ENCODE measurements at places on chromosomes 7 and 10.
A peak's percentile ranks its signal among the peaks of the same experiment; 100 is the strongest.

DNA sequence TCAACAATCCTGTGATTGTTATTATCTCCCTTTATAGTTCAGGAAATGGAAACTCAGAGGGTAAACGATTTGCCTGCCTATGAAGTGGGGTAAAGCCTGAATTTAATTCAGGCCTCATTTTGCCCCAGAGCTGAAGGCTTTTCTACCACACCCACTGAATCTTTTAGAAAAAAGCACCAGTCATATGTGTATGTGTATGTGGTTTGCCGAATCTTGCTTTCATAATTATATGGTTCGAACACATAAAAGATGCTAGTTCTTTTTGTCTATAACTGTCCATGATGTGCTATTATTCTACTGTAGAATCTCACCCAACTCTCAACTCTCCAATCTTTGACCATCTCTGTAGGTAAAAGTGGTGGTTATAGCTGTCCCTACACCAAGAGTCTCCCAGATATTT lies 83.6 kb downstream of the MYOF start:
- DNase-seq, result no peak

- DNase-seq, result no peak
These were observed 144.5 kb downstream of the FRMD4A start for GRCh38 chr10:14186245-14186644.

DNA sequence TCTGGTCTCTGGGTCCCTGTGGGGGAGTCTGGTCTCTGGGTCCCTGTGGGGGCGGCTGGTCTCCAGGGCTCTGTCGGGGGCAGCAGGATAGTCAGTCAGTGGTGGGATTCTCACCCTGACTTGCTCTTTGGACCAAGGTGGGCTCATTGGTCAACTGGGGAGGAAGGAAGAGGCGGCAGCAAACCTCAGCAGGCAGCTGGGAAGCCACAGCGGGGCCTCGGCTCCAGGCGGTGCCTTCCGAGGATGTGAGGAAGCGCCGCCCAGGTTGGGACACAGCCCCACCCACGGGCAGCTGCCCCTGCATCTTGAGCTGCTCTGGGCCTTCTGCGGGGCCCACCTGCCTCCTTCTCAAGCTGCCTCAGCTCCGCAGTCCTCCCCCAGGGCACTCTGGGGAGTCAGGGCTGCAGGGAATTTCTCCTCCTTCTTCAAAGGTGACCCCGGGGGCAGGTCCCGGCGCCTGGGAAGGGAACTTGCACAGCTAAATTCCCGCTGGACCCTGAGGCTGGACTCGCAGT lies 20.4 kb upstream of the KNDC1 start:
- no peak for DNase-seq

DNA sequence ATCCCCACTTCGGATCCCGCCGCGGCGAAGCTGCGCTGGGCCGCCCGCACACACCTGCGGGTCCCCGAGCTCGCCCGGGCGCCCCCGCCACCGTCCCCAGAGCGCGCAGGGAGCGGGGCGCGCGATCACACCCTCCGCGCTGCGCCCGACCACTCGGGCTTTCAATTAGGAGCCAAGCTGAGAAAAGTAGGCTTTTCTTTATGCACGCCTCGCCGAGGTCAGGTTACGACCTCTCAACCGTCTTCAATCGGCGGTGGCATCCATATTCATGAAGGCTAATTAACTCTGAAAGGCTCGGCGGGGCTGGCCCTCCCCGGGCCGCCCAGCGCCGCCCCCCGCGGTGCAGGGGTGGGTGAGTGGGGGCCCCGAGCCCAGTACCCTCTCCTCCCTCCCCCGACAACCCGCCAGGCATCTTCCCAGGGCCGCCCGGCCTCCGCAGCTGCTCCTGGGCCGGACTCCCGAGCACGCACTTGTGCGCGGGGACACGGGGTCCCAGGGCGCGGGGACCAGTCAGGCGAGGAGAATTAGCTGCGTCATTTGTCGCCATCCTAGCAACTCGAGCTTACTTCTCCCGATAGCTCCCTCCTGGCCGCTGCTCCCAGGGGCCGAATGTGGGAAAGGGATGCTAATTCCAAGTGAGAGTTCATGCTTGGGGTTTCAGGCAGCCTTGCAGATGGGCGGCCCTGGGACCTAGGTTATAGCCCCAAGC lies 155.5 kb upstream of the LYZL2 start:
- DNase-seq, result no peak

DNA sequence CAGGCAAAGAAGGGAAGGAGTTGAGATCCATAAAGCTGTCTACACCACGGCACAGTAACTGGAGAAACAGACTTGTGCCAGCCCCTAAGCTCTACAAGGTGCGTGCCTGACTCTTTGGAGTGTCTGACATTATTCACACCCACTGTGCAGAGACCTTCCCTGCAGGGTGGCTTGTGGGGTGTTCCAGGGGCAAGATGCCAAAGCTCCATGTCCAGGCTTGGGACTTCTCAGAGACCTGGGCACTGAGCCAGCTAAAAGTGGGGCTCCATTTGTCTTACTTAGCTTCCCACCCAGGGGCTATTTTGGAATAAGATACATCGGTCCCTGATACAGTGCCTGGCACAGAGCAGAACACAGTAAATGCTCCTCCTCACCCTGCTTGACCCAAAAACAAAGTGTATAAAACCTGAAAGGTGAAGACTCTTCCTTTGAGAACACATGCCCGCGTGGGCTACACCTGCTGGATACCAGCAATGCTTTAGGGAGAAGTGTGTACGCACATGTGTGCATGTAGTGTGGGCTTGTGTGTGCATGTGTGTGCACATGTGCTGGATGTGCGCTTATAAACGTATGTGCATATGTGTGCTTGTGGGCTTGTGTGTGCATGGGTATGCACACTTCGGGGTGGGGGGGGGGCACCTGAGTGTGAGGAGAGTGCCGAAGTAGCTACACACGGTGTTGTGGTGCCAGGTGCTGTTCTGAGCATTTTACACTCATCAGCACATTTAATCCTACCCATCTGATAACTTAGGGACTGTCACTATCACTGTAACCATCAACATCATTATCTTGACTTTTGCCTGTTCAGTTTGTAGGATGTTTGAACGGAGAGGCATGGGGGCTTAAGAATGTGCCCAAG lies 143.0 kb downstream of the ARHGAP22 start:
- DNase-seq, result no peak

DNA sequence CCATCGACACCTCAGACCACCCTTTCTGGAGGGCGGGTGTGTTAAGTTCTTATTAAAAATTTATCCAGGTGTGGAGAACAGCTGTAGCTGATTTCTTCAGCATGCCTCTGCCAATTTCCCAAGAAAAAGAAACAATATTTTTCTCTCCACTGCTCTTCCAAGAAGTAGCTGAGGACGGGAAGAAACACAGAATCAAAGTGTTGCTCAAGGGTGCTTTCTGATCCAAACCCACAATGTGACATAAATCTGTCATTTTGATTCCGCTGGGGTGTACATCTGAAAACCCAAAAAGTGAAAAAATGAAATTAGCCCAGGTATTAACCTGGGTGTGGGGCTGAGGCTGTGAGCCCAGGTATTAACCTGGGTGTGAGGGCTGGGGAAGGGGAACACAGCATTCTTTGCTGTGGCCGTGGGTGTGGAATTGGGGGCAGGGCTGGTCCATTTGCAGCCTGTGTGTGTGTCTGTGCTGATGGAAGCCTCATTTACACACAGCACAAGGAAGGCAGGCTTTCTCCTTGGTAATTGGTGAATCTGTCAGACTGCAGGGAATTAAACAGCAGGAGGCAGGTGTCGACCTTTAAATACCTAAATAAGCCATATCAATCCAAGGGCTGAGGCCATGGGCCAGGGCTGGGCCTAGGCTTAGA lies 48.4 kb upstream of the CCDC3 start:
- no peak for DNase-seq

- DNase-seq, result no peak
These were observed 651.1 kb downstream of the SORCS1 start for GRCh38 chr10:106513352-106513771.

- DNase-seq, result no peak
These were observed 107.7 kb upstream of the KLF6 start for GRCh38 chr10:3892440-3893425.

DNA sequence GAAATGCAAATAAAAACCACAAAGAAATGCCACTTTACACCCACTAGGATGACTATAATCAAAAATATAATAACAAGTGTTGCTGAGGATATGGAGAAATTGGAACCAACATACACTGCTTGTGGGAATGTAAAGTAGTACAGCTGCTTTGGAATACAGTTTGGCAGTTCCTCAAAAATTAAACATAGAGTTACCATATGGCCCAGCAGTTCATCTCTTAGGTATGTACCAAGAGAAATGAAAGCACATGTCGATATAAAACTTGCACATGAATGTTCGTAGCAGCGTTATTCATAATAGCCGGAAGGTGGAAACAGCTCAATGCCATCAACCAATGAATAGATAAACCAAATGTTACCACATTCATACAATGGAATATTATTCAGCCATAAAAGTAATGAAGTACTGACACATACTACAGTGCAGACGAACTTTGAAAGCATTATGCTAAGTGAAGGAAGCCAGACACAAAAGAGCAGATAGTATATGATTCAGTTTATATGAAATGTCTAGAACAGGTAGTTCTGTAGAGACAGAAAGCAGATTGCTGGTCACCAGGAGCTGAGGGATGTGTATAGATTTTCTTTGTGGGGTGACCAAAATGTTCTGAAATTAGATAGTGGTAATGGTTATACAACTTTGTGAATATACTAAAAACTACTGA lies 12.4 kb downstream of the BCAP29 start:
- peak; percentile 63 for DNase-seq

GRCh38 chr10:58951746-58952145 lies 224.7 kb upstream of the PHYHIPL start:
- DNase-seq, result no peak
